Endothelial cell (in vitro differentiated cells): ENCODE measurements at places on chromosomes 3 and 15.

DNA sequence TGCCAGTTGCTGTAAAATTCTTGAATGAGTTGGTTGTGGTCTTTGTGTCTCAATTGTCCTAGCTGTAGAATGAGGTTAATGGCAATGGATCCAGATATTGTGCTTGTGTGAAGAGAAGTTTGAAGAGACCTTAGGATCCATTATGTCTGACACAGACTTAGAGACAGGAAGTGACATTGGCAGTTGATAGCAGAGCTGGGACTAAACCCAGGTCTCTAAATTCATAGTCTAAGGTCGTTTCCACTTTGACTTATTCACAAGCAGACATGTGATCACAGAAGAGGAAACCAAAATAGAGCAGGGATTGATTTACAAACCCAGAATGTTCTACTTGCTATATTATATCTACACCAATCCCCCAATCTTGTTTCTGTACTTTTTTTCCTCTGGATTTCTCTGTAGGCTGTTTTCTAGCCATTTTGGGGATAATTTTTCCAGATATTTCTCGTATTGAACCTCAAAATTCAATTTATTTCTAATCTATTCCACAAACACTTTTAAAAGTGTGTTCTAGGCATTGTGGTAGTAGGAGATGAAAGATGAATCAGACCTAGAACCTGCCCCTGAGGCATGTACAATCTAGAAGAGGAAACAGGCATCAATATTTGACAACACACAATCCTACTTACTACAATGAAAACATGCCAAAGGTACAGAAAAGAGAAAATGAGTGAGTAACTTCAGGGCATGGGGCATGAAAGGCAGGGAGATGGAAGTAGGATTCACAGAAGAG is 123.3 kb downstream of the NFKBIZ start:
- DNase-seq: no peak

DNA sequence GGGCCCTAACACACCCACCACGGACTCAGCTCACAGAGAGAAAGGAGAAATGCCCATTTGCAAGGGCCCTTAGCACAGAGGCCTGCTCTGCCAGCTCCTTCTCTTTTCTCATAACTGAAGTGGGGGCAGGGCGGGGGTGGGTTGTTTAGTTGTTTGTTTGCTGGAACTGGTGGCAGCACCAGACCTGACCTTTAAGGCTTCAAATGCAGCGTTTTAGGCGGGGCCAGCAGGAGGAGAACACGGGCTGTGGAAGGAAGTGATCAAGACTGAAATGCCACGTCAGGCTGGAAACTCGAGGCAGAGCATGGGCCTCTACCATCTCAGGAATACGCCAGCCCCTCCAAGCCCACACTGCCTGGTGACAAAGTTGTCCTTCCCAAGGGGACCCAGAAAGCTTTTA is 9.3 kb downstream of the CACNA2D2 start:
- no peak for DNase-seq

- DNase-seq: no peak
Observed at GRCh38 chr15:32919749-32920414, 202.1 kb downstream of the GREM1 start.

DNA sequence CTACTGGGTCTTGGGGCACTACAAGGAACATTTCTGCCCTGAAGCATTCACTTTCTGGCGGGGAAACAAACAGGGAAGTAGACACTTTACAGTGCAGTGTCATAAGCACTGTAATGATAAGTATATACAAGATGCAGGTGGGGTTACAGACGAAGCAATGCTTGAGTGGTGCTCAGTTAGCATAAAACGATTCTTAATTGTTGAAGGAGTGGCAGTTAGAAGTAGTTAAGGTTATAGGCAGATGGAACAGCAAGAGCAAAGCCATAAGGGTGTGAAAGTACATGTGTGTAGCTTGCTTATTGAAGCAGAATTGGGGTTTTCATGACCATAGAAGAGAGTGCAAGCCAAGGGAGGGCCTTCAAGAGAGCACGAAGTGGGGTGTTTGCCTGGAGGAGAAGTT is 46.2 kb downstream of the SLC25A26 start:
- DNase-seq: no peak

- no peak for DNase-seq
Observed at GRCh38 chr3:40663280-40663679, 138.5 kb downstream of the ZNF621 start.

- DNase-seq: no peak
Observed at GRCh38 chr3:3836845-3837244, 37.6 kb downstream of the LRRN1 start.

DNA sequence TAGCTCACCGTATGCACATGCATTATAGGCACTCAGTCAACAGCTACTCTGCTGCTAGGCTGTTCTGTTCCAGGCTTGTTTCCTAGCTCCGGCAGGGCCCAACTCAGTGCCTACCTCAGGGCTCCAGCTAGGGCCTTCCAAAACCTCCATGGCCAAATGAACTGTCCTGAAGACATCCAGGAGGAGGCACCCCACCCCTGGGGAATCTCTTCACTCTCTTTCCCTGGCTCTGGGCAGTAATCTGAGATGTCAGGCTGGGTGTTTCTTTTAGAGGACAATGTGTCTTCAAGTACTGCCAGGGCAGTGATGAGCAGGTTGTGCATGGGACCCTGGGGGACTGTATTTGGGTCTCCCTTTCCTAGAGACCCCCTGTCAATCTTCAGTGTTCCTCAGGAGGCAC is 38.3 kb upstream of the TPM1 start:
- no peak for DNase-seq
